ENCODE measurements at places on chromosomes 6 and 20. TPM values are rescaled to one million over a fixed set of nuclear protein-coding genes. Genes with fewer than 3 reads are reported as not detected.

DNA sequence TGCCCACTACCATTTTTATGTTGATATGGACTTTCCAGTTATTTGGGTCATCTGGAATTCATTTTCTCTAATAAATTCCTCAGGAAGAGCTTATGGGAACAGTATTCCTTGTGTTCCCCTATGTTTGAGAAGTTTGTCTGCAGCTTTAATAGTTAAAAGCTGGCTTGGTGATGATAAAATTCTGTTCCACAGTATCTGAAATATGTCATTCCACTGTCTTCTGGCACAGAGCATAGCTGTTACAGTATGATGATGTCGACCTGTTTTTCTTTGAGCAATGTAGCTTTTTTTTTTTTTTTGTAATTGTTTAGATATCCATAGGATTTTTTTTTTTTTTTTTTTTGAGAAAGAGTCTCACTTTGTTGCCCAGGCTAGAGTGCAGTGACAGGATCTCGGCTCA lies 43.2 kb downstream of the NCOA3 start:
- DNase-seq: no peak

GRCh38 chr6:147559006-147559405 lies 50.5 kb downstream of the SAMD5 start:
- no peak for DNase-seq

GRCh38 chr6:20182926-20183521 lies 29.2 kb downstream of the MBOAT1 start:
- DNase-seq: no peak

- DNase-seq: no peak
Measured at GRCh38 chr6:168956141-168956838, 297.4 kb downstream of the THBS2 start.

GRCh38 chr6:34120953-34121675 lies 24.8 kb downstream of the GRM4 start:
- DNase-seq: no peak

- DNase-seq: no peak
Measured at GRCh38 chr6:36771145-36771544, 68.1 kb downstream of the CPNE5 start.

- no peak for DNase-seq
Measured at GRCh38 chr6:12572896-12573827, 143.4 kb upstream of the PHACTR1 start.

- DNase-seq: peak; percentile 16
Measured at GRCh38 chr20:64011366-64011779, 24.6 kb upstream of the C20orf204 start.

GRCh38 chr6:143581835-143582480 lies 70.4 kb upstream of the FUCA2 start:
- DNase-seq: no peak

DNA sequence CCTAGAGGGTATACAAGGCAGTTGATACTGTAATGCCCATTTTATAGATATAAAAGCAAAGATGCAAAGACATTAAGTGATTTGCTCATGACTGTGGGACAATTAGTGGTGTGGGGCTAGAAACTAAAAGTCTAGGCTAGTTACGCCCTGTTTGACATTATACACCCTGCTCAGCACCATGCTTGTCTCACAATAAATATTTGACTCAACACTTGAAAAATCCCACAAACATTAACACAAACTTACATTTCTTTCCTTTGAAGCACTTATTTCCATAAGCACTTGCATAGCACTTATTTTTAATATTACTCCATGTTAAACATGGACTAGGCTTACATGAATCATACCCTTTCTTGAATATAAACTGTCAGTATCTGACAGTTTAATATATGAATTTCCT lies 36.5 kb upstream of the SNRPB2 start:
- DNase-seq: no peak

GRCh38 chr20:40591119-40591518 lies 97.9 kb downstream of the MAFB start:
- no peak for DNase-seq

DNA sequence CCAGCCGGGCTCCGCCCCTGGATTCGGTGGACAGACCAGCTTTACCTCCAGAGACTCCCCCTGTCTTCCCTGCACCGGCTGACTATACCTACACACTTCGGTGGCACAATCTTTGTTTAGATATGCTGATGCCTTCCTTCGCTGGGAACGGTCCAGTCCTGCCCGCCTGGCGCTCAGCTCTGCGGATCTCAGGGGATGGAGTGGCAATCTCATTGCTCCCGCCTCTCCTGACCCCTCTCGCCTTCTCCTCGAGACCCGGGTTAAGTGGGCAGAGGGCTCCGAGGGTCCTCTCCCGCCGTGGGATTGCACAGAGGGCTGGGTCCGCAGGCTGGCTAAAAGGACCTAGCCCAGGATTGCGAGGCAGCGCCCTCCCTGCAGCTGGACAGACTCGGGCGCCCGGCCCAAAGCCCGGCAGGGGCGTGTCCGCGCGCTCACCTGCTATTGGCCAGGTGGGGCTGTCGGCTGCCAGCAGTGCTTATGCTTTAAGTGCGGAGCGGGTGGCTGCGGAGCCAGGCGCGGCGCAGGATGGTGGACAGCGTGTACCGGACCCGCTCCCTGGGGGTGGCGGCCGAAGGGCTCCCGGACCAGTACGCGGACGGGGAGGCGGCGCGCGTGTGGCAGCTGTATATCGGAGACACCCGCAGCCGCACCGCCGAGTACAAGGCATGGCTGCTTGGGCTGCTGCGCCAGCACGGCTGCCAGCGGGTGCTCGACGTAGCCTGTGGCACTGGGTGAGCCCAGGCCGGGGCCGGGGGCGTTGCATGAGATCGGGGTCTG lies at the start of gene GNMT:
Gene GNMT, plus strand, starts transcription at position 512 of the 777 bp plus-strand sequence. Its CDS starts 14 bp downstream, at position 526.
- peak; percentile 53 for DNase-seq

- no peak for DNase-seq
Measured at GRCh38 chr6:83920017-83920416, 60.5 kb downstream of the CYB5R4 start.

GRCh38 chr6:107735906-107736635 lies 88.0 kb downstream of the SCML4 start:
- peak; percentile 38 for DNase-seq

DNA sequence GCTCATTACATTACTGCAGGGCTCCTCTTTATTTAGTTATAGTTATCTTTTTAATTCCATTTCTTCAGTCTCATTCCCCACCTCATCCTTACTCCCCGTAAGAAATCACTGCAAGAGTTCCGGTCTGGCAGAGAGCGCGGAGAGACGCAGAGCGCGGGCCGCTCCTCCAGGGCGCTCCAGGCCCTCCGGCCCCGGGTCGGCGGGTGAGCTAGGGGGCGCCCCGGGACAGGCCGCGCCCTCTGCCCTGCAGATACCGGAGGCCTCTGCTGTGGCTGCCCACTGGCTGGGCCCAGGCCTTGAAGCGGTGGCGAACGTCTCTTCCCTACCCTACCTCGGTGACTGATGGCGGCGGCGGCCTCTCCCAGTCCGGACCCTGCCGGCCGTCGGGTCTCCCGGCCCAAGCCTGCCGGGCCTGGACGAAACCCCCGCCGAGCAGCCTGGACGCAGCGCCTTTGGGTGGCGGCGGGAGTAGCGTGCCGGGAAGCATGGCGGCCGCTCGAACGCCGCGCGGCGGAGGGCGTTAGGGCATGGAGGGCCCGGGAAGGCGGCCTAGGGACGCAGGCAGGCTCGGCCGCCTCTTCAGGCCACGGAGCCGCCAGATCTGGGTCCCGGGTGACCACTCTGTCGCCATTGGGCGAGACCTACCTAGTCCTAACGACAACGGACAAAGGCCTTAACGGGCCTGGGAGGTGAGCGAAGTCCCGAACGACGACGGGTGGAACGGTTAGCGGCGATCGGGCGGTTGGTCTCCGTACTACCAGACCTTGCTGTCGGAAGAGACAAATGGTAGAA lies 16.4 kb upstream of the HMGN4 start:
- peak; percentile 92 for DNase-seq

GRCh38 chr6:104682722-104683643 lies 176.7 kb downstream of the HACE1 start:
- peak; percentile 37 for DNase-seq

DNA sequence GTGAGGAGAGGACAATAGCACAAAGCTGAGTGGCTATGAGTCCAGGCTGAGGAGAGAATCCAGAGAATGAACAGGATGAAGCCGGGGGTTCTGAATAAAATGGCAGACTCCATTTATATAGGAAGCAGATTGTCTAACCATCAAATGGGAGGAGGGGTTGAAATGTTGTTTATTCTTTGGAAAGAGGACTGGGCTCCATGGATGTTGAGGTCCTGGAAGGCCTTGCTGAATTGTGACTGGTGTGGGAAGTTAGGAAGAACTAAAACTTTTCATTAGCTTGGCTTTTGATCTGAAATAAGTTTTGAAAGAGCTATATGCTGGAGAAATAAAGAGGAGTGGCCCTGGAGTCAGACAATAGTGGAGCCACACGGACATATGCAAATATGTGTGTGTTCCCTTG lies 647.8 kb downstream of the RNF144B start:
- DNase-seq: no peak

GRCh38 chr20:52064931-52065330 lies 126.6 kb downstream of the ZFP64 start:
- DNase-seq: no peak

GRCh38 chr6:72716916-72717315 lies 95.1 kb downstream of the KCNQ5 start:
- DNase-seq: no peak

- DNase-seq: no peak
Measured at GRCh38 chr6:6320901-6321300, 439 bp upstream of the F13A1 start.

- no peak for DNase-seq
Measured at GRCh38 chr20:20102163-20102562, 49.8 kb downstream of the CFAP61 start.

DNA sequence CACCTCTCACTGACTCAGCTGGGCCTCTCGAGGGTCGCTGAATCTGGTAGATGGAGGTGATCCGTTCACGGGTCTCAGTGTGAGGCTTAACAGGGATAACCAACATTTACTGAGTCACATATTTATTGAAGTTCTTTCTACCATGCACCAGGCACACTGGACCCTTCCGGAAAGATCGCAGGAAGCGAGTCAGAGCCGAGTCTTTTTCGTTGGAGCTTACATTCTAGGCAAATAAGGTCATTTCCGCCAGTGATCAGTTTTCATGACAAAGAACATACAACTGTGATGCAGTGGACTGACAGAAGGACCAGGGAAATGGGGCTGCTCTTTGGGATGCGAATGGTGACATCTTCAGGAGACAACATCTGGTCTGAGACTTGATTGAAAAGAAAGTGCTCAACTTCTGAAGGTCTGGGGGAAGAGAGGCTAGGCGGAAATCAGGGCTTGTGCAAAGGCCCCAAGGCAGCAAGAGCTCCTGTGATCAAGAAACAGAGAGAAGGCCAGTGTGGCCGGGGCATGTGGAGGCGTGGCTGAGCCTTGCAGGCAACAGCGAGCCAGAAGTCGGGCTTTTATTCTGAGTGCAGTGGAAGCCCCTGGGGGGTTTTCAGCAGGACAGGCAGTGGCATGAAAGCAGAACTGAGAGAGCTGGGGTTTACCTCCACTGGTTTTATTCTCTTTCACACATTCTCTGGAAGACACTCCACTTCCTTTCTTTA lies 56.7 kb downstream of the APCDD1L start:
- peak; percentile 73 for DNase-seq

- DNase-seq: no peak
Measured at GRCh38 chr6:120759570-120759969, 574.7 kb downstream of the TBC1D32 start.

DNA sequence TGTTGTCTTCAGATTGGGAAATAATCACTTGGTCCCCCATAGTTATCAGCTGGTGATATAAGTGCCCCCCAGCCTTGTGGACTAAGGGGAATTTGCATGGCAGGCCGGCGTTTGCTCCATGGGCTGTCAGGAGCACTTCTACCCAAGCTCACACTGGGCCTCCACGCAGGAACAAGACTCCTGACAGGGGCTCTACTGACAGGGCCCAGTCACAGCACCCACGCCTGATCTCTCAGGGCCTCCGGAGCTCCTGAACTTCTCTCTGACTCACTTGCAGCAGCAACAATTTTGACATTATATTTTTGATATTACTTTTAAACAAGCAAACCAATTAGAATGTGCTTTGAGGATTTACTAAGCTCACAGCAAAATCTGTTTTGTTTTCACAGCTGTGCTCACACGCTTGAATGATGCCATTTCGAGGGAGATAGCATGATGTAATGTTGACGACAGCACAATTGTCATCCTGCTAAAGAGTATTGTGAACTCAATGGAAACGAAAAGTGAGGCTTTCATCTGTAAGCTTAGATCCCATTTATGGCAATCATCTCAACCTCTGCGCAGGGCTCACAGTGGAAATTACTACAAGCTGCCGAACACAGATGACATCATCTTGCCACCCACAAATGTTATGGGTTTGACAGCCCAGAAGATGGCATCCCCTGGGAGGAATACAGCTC lies 28.7 kb upstream of the TXNDC5 start:
- DNase-seq: peak; percentile 58

DNA sequence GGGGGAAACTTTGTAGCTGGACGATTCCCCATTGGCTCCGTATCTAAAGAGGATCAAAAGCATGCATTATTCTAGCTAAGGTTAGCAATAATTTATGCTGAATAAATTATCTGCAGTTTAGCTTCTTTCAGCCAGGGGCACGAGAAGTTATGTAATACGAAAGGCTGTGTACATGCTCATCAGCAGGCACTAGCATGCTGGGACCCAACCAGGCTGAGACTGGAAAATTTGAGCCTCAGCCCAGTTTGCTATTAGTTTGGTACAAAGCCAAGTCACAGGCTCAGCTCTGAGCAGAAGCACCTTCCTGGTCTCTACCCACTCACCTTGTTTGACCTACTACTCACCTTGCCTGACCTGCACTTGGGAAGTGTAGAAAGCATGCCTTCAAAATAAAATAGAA lies 328.1 kb upstream of the ARID1B start:
- DNase-seq: no peak

GRCh38 chr6:119602215-119603178 lies 252.9 kb upstream of the MAN1A1 start:
- DNase-seq: no peak

Gene RUNX2
- total RNA-seq: 2.2 TPM

Gene KCNB1
- 0.12 TPM for total RNA-seq

Gene JAG1
- not detected for total RNA-seq

Gene SEL1L2
- not detected for total RNA-seq

Gene TBX18
- total RNA-seq: not detected

Gene SNPH
- 3.0 TPM for total RNA-seq

Gene OR5V1
- not detected for total RNA-seq

Gene NCOA7
- total RNA-seq: 27.0 TPM

Gene SASH1
- 0.51 TPM for total RNA-seq

Gene CLVS2
- not detected for total RNA-seq

Gene SLC44A4
- not detected for total RNA-seq

Gene COL11A2
- total RNA-seq: 0.39 TPM

Gene OR2B6
- not detected for total RNA-seq

Gene NRSN1
- total RNA-seq: not detected

Gene RFX6
- total RNA-seq: not detected

Gene TAF8
- total RNA-seq: 62.1 TPM

Gene MEI4
- not detected for total RNA-seq

Gene CCM2L
- total RNA-seq: not detected

Gene MOCS1
- 0.15 TPM for total RNA-seq
